ENCODE measurements at places on chromosomes 6 and 20. TPM values are rescaled to one million over a fixed set of nuclear protein-coding genes. Genes with fewer than 3 reads are reported as not detected.

The CNKSR3 gene
- 10.5 TPM for total RNA-seq

DNA sequence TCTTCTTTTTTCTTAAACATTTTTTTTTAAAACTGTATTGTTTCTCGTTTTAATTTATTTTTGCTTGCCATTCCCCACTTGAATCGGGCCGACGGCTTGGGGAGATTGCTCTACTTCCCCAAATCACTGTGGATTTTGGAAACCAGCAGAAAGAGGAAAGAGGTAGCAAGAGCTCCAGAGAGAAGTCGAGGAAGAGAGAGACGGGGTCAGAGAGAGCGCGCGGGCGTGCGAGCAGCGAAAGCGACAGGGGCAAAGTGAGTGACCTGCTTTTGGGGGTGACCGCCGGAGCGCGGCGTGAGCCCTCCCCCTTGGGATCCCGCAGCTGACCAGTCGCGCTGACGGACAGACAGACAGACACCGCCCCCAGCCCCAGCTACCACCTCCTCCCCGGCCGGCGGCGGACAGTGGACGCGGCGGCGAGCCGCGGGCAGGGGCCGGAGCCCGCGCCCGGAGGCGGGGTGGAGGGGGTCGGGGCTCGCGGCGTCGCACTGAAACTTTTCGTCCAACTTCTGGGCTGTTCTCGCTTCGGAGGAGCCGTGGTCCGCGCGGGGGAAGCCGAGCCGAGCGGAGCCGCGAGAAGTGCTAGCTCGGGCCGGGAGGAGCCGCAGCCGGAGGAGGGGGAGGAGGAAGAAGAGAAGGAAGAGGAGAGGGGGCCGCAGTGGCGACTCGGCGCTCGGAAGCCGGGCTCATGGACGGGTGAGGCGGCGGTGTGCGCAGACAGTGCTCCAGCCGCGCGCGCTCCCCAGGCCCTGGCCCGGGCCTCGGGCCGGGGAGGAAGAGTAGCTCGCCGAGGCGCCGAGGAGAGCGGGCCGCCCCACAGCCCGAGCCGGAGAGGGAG is 580 bp downstream of the VEGFA start:
- H3K4me1 ChIP-seq, result peaks cover 9% of the 10 kb centered on the region
- H3K27me3 ChIP-seq, result no peaks in the 10 kb centered on the region
- peak overlapping the region; percentile 76 for H3K4me3 ChIP-seq
- DNase-seq, result peak; percentile 54

DNA sequence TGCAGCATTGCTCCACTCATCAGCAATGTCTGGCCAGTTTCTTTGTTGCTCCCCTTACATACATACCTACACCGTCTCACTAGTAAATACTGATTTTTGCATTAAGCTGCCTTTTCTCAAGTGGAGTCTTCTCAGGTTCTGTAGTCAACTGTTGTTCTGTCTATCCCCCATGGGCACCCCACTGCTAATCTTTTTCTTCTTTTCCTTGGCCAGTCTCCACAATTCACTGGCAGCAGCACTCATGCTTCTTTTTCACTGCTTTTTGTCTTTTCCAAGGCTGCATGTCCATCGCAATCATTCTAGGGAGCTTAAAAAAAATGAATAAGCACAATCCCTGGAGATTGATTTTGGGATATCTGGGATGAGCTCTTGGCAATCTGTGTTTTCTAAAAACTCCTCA is 10.3 kb upstream of the ERVFRD-1 start:
- no peaks in the 10 kb centered on the region for H3K36me3 ChIP-seq
- H3K4me3 ChIP-seq, result no peak overlapping the region
- H3K4me1 ChIP-seq, result peaks cover 24% of the 10 kb centered on the region
- no peak for DNase-seq
- H3K27ac ChIP-seq, result no peak overlapping the region

The ANGPT4 gene
- total RNA-seq, result not detected

DNA sequence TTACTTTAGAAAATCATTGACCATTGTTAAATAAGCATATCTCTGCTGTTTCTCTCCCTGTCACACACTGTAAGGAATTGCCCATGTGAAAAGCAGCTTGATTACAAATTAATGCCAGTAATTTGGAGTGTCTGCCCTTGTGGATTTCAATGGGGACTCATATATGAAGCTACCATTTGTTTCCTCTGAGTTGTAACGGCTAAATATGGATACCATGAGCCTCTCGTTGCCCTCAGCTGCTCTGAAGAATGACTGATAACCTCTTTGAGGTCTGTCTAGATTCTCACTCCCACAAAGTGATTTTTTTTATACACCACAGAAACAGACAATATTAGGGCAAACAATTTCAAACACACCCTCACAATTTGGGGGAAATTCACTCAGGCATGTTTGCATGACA is 40.0 kb upstream of the MAFB start:
- H3K4me3 ChIP-seq, result no peak overlapping the region
- H3K27ac ChIP-seq, result no peak overlapping the region
- peaks cover 6% of the 10 kb centered on the region for H3K27me3 ChIP-seq
- DNase-seq, result no peak

GRCh38 chr20:35275741-35276251 is 2.1 kb downstream of the MMP24OS start:
- H3K36me3 ChIP-seq, result peaks cover 25% of the 10 kb centered on the region
- H3K27ac ChIP-seq, result no peak overlapping the region
- DNase-seq, result no peak
- H3K27me3 ChIP-seq, result no peaks in the 10 kb centered on the region
- no peak overlapping the region for H3K4me3 ChIP-seq

DNA sequence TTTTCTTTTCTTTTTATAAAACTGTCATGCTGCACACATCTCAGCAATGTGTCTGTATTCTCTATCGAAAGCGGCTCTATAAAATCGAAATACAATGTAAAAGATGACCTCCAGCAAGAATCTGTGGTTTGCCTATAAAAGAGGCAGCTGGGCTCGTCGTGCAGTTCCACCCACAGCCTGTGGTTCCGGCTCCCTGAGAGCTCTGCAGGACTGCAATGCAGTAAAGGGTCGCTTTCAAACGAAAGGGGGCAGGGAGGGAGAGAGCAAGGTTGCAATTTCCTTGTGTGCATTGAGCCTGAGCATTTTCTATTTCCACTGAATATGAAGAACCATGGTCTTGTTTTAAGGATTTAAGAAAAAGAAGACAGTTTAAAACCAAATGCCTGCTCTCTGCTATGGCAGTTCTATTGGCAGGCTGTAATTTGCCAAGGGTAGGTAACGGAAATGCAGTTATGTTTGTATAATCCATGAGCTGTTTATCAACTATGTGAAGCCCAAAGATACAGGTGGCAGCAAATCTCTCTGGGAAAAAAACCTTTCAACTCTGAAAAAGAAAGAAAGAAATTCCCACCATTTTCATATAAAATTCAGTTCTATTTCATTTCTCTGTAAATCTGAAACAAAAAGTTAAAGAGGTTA is 236.5 kb downstream of the HACE1 start:
- H3K4me3 ChIP-seq, result no peak overlapping the region
- peak; percentile 46 for DNase-seq
- no peak overlapping the region for H3K27ac ChIP-seq
- no peaks in the 10 kb centered on the region for H3K36me3 ChIP-seq
- no peaks in the 10 kb centered on the region for H3K27me3 ChIP-seq

DNA sequence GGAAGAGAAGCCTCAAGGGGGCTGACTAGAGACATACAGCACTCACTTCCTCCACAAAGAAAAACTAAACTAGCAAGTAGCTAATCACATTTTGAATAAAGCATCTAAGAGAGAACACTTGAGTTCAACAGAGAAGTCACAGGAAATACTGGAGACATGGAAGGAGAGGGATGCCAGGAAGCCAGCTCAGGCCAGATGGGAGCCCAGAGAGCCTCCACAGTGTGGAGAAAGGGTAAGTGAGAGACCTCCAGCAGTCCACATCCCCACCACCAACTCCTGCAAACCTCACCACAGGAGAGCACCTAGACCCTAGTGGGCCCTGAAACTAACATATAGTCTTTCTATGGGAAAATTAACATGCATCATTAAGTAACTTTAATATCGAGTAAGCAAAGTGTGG is 79.2 kb downstream of the EPM2A start:
- no peak for DNase-seq
- H3K4me3 ChIP-seq, result no peak overlapping the region

DNA sequence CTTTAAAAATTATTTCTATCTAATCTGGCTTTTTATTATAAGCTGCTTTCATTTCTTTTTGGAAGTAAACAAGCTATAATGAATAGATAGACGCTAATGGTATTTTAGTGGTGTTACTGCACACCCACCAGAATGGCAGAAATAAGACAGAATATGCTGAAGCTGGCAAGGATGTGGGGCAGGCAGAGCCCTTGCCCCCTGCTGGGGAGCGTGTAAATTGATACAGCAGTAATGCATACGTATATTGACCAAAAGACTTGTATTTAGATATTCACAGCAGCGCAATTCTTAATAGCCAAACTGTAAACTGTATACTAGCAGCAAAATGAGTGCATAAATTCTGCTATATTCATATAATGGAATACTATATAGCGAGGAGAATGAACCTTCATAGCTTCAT is 35.3 kb downstream of the TMEM181 start:
- DNase-seq, result no peak
- peaks cover 31% of the 10 kb centered on the region for H3K36me3 ChIP-seq
- H3K27ac ChIP-seq, result no peak overlapping the region
- no peaks in the 10 kb centered on the region for H3K27me3 ChIP-seq

GRCh38 chr20:50491168-50491567 is 19.0 kb upstream of the PTPN1 start:
- peaks cover 7% of the 10 kb centered on the region for H3K4me1 ChIP-seq
- H3K4me3 ChIP-seq, result no peak overlapping the region
- DNase-seq, result no peak

DNA sequence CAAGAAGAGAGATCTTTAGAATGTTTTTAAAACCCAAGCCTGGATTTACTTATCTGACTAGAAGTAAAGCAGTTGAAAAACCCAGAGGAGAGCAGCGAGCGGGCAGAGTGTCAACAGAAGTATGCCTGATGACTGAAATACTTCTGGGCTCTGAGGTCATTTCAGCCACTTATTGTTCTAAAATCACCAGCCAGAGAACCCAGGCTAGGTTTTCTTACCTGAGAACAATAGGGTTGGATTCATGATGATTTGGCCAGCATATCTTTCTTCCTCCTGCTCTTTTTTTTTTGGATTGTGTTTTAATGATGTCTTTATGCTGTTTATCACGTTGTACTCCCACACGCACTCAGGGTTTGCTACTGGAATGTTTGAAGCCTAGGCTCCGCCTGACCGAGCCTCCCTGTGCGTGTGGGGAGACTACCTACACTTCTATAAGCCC is 63.0 kb upstream of the KIF25 start:
- DNase-seq, result no peak
- no peak overlapping the region for H3K27ac ChIP-seq
- no peaks in the 10 kb centered on the region for H3K36me3 ChIP-seq
- no peaks in the 10 kb centered on the region for H3K27me3 ChIP-seq
- no peaks in the 10 kb centered on the region for H3K4me1 ChIP-seq

DNA sequence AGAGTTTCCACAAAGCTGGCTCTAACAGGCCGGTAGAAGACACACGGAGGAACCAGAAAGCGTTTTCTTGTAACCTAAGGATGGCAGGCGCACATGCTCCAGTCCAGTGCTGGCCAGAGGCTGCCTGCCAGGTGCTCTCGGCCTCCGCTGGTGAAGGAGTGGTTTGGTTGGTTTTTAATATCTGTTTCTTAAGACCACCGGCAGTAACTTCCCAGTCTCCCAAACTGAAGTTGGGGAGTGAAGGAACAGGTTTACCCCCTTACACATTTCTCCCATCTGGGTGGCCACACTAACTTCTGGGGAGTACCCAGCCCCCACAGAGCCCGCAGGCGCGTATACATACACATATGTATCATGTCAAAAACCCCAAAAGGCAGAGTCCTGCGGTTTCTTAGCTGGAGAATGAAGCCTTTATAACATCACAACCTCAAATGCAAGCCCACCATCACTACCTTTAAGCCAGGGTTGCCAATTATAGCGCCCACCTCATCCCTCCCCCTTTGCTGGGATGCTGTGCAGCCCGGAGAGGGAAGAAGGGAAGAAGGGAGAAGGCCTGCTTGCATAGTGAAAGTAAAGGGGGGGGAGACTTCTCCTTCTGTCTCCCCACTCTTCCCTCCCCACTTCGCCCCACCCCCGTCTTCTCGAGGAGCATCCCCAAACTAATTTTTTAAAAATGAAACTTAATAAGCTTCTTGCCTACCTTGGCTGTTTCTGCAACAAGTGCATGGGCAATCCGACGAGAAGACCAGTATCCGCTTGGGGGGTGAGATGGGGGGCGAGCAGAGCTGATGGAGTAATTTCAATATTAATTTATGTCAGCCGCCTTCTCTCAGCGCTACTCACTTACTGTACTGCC is 1.0 kb downstream of the TRERF1 start:
- peaks cover 12% of the 10 kb centered on the region for H3K4me1 ChIP-seq
- H3K27ac ChIP-seq, result peak overlapping the region; percentile 72
- no peaks in the 10 kb centered on the region for H3K27me3 ChIP-seq
- H3K4me3 ChIP-seq, result peak overlapping the region; percentile 65
- H3K36me3 ChIP-seq, result no peaks in the 10 kb centered on the region
- no peak for DNase-seq

DNA sequence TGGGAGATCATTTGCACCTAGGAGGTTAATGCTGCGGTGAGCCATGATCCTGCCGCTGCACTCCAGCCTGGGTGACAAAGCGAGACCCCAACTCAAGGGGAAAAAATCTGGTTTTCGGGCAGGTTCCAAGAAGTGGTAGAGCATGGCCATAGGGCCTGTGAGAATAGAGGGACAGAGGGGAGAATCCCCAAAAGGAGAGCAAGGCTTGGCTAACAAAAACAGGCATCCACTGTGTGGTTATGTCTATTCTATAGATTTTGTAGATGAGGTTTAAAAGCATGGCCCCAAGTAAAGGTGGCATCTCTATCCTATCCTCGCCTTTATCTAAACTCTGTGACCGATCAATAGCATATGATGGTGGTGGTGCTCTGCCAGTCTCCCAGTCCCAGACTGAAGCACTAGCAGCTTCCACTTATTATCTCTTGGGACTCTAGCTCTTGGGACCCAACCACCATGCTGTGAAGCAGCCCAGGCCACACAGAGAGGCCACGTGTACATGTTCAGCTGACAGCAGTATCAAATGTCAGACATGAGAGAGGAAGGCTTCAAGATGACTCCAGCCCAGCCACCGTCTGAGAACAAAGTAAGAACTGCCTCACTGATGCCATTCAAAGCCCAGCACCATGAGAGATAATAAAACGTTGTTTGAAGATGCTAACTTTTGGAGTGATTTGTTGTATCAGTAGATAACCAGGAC is 27.7 kb downstream of the EIF2S2 start:
- no peaks in the 10 kb centered on the region for H3K27me3 ChIP-seq
- H3K4me3 ChIP-seq, result no peak overlapping the region
- DNase-seq, result peak; percentile 42

All from A673 (cell line).